ENCODE measurements at places on chromosomes 7 and 10.

- no peak for DNase-seq
Observed at GRCh38 chr7:28419716-28420115, 7.4 kb downstream of the CREB5 start.

DNA sequence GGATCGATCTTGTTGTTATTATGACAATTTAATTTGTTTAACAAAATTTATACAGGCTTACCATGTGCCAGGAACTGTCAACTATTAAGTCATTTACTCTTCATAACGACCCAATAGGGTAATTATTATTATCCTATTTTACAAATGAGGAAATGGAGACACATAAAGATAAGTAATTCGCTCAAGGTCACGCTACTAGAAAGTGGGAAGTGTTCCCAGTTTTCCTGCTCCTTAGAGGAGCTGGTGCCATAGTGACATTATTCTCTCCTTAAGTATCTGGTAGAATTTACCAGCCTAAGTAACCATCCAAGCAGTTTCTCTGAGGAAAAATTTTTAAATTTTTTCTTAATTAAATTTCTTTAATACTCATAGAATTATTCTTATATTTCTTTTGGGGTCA is 360.9 kb upstream of the RNF32 start:
- no peak for DNase-seq

GRCh38 chr7:97001656-97002554 is 3.4 kb upstream of the DLX6 start:
- no peak for DNase-seq

DNA sequence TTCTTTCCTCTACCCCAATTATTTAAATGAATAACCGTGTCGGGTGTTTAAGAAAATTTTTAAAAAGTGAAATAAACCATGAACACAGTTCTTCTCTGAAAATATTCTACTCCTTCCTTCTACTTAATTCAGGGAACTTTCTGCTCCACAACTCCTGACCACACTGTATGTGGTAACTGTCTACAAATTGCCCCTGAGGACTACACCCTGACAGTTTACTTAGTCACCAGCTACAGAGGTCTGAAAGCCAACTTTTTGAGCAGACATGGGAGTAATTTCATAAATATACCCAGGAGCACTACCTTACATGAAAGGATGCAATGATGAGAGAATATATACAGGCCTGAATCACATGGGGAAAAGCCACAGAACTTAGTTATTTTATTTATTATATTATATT is 523.2 kb upstream of the SORCS1 start:
- DNase-seq = no peak

GRCh38 chr10:126497672-126498071 is 109.4 kb upstream of the ADAM12 start:
- DNase-seq = no peak

DNA sequence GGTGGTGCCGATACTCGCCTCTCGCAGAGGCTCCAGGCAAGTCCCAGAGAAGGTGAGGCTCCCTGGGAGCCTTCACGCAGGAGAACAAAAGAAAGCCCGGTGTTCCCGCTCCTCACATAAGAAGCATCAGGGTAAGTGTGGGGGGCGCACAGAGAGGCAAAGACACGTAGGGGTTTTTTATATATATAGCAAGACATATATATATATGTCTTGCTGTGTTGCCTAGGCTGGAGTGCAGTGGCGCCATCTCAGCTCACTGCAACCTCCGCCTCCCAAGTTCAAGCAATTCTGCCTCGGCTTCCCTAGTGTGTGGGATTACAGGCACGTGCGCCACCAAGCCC is 61.3 kb downstream of the PDIA4 start:
- DNase-seq = no peak

DNA sequence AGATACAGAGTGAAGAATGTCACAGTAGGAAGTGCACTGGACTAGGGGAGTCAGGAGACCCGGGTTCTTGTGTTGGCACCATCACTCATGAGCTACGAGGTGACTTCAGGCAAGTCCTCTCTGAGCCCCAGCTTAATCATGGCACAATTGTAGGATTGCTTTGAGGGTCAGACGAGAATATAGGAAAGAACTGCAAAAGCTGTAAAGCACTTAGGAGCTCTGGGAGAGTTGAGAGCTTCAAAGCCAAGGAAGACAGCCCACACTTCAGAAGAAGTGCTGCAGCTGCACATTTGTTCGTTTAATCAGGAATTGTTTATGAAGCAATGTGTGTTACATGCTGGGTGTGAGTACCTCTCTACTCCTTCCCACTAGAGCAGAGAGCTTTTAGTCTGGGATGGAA is 4.4 kb downstream of the FBH1 start:
- DNase-seq = no peak

GRCh38 chr7:154857728-154858681 is 144.9 kb downstream of the PAXIP1 start:
- no peak for DNase-seq

GRCh38 chr10:80205477-80206276 is at the start of gene ANXA11:
ANXA11 (minus strand) TSS chr10:80205537; CDS start chr10:80172861, 32,676 bp downstream.
- DNase-seq = peak; percentile 26

GRCh38 chr10:102235598-102235920 is 5.8 kb downstream of the PITX3 start:
- DNase-seq = no peak

DNA sequence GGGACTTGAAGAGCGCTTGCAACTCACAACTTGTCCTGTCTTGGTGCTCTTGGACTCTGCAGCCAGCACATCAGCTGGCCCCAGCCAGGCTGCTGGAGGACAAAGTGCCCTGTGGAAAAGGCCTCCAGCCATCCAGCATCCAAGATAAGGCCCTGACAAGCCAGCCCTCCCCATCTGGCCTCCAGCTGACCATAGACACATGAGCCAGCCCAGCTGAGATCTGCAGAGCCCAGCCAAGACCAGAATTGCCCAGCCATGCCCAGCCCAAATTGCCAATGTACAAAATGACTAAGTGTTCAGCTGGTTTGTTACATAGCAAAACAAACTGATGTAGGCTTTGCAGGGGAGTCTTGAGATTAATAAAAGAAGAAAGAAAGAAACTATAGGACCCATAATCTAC is 36.0 kb upstream of the FRMD4A start:
- DNase-seq = no peak

- no peak for DNase-seq
Observed at GRCh38 chr10:48404646-48405045, 98.2 kb downstream of the MAPK8 start.

- DNase-seq = no peak
Observed at GRCh38 chr7:82258181-82258580, 185.4 kb downstream of the CACNA2D1 start.

GRCh38 chr7:37304921-37305320 is 143.7 kb downstream of the ELMO1 start:
- DNase-seq = no peak

DNA sequence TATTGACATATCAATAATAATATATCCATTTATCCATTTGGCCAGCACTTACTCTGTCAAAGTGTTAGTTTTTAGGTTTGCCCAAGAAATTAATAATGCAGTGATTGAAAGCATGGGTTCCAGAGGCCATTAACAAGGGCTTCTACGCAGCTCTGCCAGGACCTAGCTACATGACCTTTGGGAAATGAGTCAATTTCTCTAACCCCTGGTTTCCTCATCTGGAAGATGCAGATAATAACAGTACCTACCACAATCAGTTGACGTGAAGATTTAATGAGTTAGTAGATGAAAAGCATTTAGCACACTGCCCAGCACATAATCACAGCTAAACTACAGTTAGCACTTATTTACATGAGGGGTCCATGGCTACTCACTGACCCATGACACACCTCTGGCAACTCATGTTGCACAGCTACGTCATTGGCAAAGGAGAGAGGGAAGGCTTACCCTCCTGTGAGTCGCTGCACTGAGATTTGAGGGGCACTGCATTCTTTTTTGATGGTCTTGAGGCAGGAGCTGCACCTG is 263.7 kb downstream of the PLXNA4 start:
- DNase-seq = no peak

GRCh38 chr7:125089171-125089570 is 159.5 kb upstream of the POT1 start:
- no peak for DNase-seq

- no peak for DNase-seq
Observed at GRCh38 chr7:48110868-48111267, 21.8 kb downstream of the UPP1 start.

DNA sequence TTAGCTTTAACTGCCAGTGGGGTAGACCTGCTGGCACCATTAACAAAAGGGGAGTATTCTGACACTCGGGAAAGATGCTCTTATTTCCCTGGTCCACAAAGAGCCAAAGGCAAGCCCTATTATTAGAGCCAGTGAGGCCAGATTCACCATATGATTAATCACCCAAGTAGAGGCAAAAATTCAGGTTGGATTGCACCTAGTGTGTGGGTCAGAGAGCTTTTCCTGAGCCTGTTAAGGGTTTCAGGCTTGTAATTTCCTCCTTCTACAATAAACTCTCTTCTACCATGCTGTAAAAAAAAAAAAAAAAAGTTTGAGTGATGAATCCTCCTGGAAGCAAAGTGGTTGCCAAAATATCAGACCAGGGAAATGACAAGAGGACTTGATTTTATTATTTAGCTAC is 163.5 kb downstream of the MBL2 start:
- no peak for DNase-seq

GRCh38 chr7:93476491-93477344 is 97.8 kb downstream of the CALCR start:
- no peak for DNase-seq

DNA sequence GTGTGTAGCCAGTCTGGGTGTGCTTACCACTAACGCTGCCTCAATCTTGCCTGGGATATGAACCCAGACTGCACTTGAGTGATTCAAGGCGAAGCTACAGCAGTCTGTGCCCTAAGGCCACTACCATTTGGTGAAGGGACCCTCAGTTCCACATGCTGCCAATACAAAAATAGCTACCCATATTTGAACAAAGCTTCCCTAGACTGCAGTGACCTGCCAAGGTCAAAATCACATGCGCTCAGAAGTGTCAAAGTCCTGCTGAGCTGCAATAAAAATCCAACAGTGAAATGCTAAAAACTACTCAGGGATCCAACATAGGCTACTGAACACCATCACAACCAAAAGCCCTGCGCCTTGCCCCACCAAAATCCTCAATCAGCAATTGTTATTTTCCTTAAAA is 472.3 kb upstream of the VSTM2A start:
- DNase-seq = no peak

GRCh38 chr7:7427363-7427762 is 108.3 kb downstream of the COL28A1 start:
- DNase-seq = no peak

DNA sequence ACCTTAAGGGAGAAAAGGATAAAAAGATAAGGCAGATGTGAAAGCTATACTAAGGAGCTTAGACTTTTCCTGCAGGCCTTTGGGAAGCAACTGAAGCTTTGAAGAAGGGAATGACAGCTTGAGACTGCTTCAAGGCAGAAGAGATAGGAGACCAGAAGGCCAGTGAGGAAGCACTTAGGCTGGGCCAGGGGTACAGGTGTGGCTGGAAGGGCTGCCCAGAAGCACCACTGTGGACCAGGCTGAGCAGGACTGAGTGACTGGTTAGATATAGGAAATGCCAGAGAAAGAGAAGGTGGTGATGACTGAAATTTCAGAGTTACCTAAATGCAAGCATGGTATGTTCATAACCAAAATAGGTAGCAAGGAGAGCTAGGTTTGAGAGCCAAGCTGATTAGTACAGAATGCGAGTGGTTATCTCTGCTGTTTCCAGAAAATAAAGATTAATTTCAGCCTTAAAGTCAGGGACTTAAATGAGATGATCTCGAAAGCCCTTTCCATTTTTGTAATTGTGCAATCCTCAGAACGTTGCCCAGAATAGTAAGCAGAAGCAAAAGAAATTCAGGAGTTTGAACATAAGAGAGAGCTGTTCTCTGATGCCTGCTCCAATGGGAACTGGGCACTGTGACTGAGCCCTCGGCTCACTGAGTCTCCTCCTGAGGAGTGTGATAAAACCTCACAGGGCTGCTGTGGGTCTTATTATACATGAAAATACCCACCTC is 54.9 kb downstream of the MET start:
- no peak for DNase-seq

GRCh38 chr10:16787361-16787791 is 29.8 kb downstream of the RSU1 start:
- DNase-seq = no peak

DNA sequence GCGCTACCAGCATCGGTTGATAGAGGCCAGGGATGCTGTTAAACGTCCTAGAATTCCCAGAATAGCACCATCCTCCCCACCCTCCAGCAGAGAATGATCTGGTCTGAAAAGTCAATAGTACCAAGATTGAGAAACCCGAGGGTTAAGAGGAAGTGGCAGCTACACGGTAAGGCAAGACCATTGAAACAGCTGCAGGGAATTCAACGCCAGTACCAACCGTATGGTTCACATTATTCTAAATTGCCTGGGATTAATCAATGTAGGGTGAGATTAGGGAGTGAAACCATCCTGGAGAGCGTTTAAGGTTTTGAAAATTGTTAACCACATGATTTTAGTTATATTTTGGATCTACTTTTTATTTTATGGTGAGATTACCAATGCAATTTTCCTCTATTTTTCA is 352.2 kb downstream of the PRPF18 start:
- no peak for DNase-seq

DNA sequence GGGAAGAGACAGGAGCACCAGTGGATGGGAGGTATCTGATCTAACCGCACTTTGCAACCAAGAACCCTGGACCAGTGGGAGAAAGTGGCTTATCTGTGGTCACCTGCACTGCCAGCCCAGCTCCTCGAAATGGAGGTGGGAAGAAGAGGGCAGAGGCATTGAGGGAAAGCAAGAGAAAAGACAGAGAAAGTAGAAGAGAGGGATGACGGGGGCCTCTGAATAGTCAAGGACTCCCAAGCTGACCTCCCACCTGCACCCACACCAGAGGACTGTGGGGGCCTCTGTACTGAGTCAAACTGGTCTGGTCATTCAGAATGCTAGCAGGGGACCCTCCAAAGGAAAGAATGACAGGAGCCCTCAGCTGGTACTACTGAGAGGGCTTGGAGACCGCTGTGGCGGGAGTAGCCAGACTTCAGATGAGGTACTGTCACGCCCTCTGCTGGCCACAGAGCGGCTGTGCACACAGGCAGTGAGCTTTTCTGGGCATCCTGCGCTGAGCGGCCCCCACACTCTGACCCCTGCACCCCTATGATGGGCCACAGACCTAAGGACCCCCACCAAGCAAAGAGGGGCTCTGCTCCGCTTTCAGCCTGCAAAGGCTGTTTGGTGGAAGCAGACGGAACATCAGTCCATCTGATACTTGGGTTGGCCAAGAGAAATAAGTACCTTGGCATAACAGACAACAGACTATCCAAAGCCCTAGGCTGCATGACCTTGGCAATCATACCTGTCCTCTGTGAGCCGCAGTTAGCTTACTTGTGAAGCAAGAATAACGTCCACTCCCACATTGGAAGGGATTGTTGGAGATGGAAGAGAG is 112.9 kb downstream of the COL13A1 start:
- no peak for DNase-seq

GRCh38 chr7:51446356-51446755 is 129.7 kb upstream of the COBL start:
- DNase-seq = no peak

- DNase-seq = no peak
Observed at GRCh38 chr10:132827861-132828539, 42.1 kb upstream of the NKX6-2 start.
